ENCODE measurements at places on chromosomes 7 and 10.

- DNase-seq, result no peak
Measured at GRCh38 chr7:16849296-16850148, 32.3 kb downstream of the AGR3 start.

- no peak for DNase-seq
Measured at GRCh38 chr10:97774811-97775294, 3.1 kb upstream of the SFRP5 start.

DNA sequence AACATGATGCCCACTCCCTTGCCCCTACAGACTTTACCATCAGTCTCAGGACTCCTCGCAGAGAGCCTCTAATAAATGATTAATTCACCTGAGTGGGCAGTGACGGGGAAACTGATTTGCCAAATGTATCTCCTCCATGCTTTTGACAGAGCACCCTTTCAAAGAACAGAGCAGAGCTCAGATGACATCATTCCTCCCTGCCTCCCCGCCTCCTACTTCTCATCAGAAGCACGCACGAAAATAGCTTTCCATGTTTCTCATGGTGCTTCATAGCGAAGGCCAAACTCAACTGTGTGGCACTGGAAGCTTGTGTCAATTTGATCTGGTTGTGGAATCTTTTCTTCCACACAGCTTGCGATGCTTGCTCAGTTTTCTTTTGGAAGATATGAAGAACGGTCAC lies 442.5 kb downstream of the RPS24 start:
- no peak for DNase-seq

GRCh38 chr7:104096683-104097082 lies 107.2 kb upstream of the RELN start:
- no peak for DNase-seq

- DNase-seq, result no peak
Measured at GRCh38 chr7:138226745-138227279, 150.6 kb downstream of the AKR1D1 start.

GRCh38 chr7:127844707-127845331 lies 186.4 kb downstream of the LRRC4 start:
- no peak for DNase-seq

DNA sequence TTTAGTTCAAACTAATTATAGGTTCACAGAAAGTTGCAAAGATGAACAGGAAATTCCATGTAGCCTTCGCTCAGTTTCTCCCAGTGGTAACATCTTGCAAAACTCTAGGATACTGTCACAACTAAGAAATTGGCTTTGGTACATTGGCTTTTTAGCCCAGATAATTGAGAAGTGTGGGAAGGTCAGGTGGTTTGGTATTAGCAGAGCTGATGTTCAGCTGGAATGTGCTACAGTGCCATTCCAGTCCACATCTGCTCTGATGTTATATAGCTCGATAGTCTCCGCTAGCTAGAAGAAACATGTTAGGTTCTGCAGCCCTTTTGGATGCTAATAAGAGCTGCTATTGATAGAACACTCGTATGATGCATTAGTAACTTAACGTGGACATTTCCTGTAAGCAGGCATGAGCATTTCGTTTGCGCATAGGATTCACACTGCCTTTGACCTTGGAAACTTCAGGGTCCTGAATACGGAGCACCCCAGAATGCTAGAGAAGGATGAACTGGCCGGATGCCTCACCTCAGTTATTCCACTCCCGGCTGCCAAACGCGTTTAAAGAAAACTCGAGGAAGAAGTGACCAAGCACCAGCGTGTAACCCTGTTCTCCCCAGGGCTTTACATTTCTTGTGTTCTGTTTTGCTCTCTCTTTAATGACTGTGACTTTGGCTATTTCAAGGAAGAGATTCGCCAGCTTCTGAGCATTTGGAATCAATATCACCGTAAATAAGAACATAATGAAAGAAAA lies 271.4 kb downstream of the GALNT17 start:
- no peak for DNase-seq

- no peak for DNase-seq
Measured at GRCh38 chr7:155107126-155107525, 37.0 kb downstream of the HTR5A start.

DNA sequence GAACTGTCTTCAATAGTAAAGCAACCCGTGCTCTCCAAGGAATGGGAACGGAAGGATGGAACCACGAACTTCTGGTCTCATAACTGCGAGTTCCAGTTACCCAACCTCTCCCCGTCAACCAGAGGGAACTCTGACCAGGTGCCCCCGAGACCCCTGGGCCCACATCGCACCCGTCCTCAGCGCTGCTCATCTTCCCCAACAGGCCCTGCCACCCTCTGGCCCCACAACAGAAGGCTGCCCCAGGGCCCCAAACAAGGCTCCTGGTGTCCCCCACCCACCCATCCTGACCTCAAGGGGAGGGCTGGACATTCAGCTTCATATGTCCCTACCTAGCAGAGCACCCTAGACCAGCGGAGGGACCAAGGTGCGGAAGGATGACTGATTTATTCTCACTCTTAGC lies 22.7 kb downstream of the PITRM1 start:
- DNase-seq, result no peak

DNA sequence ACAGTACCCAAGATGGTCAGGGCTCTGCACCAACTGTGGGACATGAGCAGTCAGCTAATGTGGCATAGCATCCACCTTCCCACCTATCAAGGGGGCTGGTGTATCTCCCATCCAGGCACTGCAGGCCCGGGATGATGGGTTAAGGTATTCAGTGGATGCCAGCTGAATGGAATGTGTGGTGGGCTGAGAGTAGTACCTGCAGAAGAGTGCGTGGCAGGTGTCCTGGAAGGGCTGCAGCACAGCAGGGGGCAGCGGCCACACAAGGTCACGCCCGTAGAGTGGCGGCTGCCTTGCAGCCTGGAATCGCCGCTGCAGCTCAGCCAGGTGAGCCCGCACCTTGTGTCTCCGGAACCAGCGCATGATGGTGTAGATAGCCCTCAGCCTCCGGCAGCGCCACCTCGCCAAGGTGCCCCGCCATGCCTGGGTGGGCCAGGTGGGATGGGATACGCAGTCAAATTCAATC lies 13.3 kb downstream of the MYO1G start:
- no peak for DNase-seq

DNA sequence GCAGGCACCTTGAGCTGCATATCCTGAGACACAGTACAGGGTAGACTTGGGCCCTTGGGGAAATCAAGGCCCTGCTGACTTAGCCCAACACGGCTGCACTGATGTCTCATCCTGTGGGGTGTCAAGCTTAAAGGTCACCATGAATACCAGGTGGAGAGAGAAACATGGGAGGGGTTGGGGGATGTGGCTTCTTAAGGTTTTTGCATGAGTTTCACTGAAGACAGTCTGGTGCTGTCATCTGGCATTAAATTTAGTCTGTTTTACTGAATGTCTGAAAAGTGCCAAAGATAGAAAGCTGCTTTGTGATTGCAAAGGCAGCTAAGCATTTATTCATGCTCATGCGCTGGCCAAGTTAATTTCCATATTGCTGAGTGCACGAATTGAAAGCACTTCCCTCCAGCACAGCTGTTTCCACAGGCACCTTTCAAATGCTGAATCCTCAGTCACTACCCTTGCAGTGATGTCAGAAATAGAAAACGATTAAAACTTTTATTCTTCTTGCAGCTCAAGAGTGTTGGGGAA lies 102.1 kb downstream of the OSBPL3 start:
- peak; percentile 27 for DNase-seq

DNA sequence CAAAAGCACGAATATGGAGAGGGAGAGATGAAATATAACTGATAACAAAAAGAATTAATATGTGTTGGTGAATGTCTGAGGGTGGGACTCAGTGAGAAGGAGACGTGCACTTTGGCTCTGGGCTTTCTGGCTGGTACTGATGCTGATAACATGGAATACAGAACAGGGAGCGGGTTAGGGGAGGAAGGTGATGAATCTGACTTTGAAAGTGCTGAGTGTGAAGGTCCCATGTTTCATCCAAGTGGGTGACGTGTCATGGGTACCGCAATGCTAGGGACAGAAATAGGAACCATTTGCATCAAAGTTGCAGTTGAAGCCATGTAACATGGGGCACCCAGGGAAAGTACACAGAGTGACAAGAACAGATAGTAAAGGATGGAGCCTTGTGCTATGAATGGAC lies 236.6 kb upstream of the MYO3A start:
- no peak for DNase-seq

DNA sequence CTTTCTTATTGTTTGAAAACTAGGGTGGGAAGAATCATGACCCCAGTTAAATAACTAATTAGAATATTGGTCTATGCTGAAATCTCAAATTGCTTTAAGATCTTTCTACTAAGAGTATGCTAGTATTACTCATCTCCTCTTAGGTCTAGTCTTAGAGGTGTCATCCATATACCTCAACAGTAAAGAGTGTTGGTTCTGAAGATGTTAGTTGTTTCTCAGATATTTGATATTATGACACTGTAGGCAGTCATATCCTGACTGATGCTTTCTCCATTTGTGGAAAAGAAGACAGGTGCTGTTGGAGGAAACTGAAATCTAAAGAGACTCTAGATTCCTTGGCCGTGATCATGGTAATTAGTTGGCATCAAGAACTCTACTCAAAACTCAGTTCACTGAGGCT lies 21.2 kb downstream of the BPGM start:
- no peak for DNase-seq

DNA sequence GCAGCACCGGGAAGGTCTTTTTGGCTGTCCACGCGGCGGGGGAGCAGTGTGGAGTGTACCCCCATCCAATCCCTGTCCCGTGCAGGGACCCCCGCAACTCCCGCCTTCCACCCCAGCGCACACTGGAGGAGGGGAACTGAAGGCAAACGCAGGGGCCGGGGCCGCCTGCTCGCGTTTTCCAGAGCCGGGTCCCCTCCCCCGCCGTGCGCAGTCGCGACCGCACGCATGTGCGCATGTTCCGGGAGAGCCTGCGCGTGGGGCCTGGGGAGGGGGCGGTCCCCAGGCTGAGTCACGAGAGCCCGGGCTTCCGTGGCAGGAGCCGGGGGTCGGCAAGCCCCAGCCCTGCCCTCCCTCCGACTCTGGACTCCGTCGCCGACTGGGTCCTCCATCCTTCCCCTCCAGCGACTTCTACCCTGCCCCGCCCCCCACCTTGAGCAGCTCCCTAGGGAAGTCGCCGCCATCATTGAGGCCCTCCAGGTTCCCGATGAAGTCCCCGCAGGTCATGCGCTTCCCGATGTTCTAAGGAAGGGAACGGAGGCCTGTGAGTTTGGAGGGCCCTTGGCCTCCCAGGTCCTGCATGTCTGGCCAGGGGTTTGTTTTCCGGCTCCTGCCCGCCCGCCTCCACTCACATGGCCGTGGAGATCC lies 8.0 kb downstream of the PSD start:
- peak; percentile 73 for DNase-seq

DNA sequence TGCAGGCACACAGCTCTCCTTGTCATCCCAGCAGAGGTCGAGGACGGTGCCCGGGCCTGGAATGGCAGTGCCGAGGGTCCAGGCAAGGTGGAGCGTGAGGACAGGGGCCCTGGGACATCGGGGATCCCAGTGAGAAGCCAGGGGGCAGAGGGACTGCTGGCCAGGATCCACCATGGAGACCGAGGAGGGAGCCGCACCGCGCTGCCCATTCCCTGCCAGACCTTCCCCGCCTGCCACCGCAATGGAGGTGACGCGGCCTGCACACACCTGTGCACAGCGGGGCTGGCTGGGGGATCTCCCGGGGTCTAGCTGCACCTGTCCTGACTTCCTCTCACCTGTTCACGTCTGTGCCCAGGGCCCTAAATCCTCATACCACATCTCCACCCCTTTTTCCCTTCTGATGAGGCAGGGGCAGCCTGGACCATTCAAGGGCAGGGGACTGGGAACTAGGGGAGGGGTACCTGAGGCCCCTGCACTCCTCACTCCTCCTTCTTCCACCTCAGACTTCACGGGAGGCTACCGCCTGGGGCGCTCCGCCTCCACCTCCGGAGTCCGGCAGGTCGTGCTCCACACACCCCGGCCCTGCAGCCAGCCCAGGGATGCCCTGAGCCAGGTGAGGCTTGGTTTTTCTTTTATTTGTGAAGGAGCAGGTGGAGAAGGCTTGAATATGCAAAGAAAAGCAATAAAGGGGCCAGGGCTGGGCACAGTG lies 6.9 kb downstream of the NYAP1 start:
- DNase-seq, result no peak

DNA sequence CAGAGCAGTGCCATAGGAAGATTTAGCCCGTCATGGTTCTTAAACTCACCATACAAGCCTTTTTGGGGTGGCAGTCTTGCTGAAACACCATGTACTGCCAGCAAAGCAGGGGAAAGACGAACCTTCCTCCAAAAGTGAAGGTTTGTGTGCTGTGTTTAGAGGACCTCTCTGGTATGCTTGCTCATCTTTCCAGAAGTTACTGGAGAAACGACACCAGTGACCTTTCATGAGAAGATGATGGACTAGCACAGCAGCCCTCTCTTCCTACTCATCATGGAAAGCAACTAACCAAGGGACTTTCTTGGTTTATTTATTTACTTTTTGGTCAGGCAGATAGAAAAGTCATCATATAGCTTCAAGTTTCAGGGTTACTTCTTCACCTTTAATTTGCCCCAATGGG lies 247.4 kb downstream of the PTEN start:
- DNase-seq, result no peak

DNA sequence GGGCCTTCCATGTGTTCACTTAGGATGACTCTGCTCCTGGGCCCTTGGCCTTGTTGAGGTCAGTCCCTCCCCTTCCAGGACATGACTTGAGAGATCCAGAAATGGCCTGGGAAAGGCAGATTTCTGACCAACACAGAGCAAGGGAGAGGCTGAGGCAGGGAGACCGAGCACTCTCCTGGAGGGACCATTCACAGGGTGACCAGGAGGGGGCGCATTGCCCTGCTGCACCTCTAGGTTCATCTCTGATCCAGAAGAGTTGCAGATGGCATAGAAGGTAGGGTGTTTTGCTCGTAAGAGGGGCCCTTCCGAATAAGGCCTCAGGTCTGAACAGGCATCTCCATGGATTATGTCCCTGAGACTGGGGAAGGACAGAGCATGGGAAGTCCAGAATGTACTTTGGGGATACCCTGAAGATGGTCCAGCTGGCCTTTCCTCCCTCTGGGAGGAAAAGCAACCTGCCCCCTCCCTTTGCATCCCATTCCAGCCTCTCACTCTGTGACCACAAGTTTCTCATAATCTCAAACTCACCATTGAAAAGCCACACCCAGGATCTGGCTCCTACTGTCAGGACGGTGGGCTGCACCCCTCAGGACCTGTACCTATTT lies 6.6 kb downstream of the DMBT1 start:
- no peak for DNase-seq

DNA sequence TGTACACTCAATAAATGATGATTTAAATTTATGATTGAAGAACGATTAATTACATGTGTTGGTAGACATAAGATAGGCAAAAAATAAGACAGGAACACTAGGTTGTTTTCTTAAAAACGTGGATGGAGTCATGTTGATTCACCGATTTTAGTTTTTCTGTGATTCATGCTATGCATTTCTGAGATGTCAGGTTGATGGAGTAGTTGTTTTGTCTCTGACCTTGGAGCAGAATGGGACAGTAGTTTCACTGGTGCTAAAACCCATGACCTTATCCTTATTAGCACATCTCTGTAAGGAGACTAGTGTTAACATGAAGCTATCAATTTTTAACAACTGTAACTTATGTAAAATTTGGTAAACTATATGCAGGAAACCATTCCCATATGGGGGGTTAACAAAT lies 611.6 kb upstream of the FZD8 start:
- no peak for DNase-seq
